ENCODE measurements at places on chromosomes 7 and 10.

- DNase-seq = peak; percentile 92
These were observed 31.5 kb downstream of the PRKAR2B start for GRCh38 chr7:107075863-107076574.

DNA sequence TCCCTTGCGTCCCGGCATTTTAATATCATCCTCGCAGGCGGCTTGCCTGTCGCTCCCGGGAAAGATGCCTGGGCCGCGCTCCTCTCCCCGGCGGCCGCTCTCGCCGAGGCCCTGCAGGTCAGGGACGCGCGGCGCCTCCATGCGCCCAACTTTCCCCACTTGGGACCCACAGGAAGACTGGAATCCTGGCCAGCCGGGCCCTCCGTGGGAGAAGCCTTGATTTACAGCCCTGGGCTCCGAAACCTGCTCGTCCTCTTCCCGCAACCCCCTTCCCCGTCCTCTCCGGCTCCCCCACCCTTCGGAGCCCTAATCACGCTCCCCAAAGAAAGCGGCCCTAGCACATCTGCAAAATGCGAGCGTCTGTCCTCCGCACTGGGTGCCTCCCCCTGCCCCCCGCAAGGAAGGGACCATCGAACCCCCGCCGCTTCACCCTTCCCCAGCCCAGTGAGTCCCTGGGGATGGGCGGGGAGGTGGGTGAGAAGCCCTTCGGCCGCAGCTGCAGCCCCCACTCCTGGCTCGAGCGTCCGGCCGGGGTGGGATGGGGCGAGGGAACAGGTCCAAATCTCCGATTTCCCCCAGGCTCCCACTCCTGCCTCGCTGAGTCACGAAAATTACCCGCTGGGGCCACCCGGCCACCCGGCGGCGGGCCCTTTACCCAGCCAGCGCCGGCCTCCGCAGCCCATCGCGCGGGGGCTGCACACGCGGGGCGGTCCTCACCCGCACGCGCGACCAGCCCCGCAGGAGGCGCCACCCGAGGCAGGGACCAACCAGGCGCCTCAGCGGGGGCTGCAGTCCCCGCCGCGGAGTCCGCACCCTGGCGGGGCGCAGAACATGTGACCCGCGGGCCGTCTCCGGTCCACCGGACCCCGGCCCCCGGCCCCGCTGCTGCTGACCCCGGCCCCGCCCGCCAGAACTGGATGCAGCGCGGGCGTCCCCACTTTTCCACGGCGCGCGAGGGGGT is 695 bp downstream of the HSPA12A start:
- DNase-seq = no peak

DNA sequence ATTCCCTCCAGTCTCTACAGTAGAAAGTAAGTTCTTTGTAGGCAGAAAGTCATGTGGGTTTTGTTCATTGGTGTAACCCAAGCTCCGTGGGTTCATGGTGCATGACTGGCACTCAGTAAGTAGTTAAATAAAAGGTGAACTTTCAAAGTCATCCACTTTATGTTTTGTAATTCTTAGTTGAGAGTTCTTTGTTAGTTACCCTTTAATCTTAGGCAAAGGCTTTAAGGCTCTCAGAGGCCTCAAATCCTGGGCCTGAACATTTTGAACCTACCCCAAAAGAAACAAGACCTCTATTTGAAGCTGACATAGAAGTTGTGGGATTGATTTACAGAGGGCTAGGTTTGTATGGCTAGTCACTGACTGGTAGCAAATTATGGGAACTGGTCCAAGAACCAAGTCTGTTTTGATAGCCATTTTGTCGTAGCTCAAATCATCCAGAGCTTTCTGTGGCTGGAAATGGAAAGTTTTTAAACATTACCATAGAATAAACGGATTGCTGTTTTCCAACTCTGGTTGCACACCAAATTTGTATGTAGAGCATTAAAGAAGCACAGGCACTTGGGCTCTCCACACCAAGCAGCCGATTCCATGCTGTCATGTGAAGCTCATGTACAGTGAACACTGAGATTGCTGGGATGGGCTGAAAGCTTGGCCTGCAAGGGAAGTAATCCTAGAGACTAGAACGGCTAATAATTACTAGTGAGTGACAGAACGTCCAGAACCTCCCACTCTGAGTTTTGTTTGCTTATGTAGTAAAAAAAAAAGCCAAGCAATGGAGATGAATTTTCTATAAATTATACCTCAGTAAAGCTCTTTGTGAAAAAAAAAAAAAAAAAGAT is 53.5 kb downstream of the DENND11 start:
- no peak for DNase-seq

- peak; percentile 14 for DNase-seq
These were observed 89.4 kb downstream of the SH3PXD2A start for GRCh38 chr10:103765981-103766380.

Data from hematopoietic multipotent progenitor cell treated with erythropoietin and hydrocortisone succinate and interleukin-3 and kit ligand, for 8 days (in vitro differentiated cells).